ENCODE measurements at places on chromosomes 12 and 14.

- no peak for DNase-seq
These were observed 1186.2 kb downstream of the BCL11B start for GRCh38 chr14:98085751-98086150.

DNA sequence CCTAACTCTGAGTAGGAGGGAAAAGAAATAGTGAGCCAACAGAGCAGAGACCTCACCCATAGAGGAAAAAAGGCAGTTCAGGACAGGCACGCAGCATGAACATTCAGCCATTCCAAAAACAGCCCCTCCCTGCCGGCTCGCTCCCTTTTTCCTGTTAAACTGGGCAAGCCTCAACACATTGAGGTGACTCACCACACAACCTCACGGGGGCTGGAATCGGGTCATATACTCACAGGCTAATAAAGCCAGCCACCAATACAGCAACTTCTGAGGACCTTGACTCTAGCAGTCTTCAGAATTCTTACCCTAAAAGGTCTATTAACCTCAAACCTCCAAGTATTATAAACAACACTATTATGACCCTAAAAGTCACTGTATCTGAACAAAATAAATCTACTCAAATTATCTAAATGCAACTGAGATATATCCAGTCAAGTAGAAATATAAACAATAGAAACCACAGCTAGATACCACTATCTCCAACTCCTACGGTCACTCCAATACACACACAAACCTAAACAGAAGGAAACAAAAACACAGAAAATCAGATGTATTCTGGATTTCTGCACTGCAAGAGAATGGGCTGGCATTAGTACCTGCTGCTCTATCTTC lies 6.3 kb downstream of the YBX3 start:
- DNase-seq = no peak

DNA sequence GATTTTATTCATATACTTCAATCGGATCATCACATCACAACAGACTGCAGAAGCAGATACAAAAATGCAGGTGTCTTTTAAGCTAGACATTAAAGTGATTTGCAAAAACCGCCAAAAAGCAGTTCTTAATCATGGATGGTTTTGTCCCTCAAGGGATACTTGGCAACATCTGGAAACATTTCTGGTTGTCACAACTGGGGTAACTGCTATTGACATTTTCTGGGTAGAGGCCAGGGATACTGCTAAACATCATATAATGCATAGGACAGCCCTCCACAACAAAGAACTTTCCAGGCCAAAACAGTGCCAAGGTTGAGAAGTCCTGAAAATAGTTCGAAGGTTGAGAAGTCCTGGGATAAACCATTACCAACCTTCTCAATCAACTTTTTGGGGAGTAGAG lies 101.8 kb upstream of the BBS10 start:
- DNase-seq = no peak

DNA sequence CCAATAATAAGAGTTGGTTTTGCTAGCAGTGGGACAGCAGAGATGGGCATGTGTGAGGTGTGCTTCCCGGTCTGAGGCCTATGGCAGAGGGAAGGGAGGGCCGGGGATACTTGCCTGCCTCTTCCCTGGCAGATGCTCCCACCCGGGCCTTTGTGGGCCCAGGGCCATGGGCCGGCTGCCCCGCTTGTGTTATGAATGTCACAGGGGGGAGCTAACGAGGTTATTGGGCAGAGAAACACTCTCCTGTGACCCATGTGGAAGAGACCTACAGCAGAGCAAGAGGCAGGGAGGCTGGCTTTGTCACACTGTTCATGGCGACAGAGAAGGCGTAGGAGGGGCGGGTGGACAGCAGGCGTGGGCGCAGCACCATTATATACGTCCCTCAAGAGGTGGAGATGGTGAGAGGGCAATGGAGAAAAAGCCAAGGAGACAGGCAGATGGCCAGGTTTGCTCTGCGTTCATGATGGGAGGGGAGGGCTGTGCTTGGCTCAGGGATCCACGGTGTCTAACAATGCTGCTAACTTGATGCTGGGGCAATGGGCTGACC lies 13.3 kb downstream of the CCND2 start:
- no peak for DNase-seq

- DNase-seq = no peak
These were observed 8.1 kb downstream of the ATP2A2 start for GRCh38 chr12:110289044-110289710.

GRCh38 chr14:93347850-93348249 lies 868 bp downstream of the COX8C start:
- DNase-seq = no peak

- no peak for DNase-seq
These were observed 2.4 kb upstream of the KRT83 start for GRCh38 chr12:52323416-52324152.

GRCh38 chr12:70557583-70558191 lies 79.5 kb downstream of the PTPRB start:
- no peak for DNase-seq

DNA sequence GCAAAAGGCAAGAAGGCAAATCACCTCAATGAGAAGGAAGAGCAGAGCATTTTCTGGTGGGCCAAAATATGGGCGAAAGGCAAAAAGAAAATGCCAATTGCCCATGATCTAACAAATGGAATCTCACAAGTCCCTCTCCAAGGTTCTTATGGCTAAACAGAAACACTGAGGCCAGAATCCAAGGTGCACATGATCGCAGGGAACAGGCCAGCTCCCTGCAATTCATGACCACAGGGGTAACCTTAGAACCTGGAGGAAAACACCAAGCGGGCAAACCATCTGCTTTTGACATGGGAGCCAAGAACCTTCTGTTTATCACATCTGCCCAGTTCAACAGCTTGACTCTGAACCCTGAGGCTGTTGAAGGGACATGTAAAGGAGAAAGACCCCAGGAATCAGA lies 60.0 kb downstream of the NT5DC3 start:
- no peak for DNase-seq

DNA sequence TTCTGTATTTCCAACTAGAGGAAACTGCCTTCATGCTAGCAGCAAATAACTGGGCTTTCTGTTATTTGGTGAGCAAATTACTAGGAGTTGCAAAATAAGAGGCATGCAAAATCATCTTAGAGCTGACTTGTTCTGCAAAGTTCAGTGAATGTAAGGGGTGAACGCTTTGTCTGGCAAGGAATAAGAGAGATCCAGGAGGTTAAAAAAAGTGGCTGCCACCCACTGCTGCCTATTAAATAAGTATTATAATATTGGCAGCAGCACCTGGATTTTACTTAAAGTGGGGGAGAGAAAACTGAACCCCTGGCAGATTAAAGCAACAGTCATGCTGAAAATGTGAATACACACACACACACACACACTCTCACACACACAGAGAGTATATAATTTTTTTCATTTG lies 557.0 kb downstream of the FLRT2 start:
- DNase-seq = no peak

DNA sequence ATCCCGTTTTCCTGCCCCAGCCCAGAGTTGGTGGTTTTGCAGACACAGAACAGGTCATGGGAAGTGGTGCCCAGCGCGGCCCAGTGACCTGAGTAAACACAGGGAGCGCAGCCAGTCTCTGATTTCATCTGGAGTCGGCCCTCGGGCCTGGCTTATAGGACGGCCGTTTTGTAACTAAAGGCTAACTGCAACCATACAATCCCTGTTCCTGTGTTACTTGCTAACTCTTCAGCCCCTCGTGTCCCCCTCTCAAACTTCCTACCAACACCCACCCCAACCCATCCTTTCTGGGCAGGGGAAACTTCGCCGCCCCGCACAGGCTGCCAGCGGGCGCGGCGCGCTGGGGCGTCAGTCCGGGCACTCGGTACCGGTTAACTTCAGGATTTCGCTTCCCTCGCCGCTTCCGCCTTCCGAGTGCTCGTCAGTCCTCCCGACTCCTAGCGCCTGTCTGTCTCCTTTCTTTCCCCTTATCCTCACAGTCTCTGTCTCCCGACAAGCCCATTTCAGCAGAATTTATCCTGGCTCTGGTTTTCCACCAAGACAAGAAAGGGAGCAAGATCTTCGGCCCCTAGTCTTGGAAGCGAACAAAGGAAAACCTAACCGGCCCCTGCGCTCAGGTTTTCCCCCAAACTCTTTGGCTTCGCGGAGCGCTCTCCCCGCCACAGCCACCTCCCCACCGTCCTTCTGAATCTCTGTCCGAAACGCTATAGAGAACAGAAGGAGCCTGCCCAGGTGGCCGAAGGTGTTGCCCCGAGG lies 2.0 kb downstream of the SIX1 start:
- peak; percentile 49 for DNase-seq

DNA sequence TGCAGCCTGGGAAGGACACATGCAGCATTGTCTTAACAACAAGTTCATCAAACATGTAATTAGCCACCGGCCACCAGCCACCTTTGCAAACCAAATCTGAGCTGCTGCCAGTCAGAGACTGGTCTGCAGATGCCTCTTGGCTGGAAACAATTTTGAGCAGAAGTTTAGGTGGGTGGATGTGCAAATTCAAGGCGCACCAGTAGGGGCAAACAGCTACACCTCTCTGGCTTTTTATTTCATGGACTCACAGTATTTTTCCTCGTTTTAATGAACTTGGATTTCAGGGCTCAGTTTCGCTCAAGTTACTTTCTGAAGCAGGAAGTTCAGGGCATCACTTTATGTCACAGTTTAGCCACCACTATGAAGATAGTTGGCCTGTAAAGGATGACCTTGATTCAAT lies 94.3 kb downstream of the OTX2 start:
- DNase-seq = no peak

GRCh38 chr12:46559311-46559710 lies 186.7 kb upstream of the SLC38A2 start:
- no peak for DNase-seq

DNA sequence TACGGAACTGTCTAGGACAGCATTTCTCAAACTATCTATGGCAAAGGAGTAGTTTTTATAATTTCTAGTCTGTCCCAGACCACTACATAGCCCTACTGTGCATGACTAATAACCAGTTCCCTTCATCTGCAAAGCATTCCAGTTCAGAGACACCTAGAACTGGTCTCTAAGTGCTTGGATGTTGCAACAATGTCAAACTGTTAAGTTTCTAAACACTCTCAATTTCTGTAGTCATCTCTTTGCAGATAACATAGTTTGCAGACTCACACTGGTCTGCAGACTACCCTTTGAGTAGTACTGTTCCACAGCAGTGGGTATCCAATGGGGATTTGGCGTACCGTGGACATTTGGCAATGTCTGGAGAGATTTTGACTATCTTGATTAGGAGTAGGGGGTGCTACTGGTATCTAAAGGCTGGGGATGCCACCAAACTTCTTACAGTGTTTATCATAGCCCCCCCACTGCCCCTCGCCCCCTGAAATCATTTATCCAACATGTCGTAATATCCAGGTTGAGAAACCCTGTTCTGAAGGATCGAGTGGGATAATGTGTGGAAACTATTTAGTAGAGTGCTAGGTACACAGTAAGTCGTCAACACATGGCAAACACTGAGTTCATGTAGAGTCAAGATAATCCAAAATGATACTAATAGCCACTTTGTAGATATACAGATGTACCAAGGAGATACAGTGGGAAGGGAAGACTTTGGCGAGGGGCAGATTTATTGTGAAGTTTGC lies 1.7 kb downstream of the C12orf76 start:
- DNase-seq = no peak

- DNase-seq = peak; percentile 43
These were observed 98.2 kb downstream of the SNAPC1 start for GRCh38 chr14:61860294-61860918.

- DNase-seq = no peak
These were observed 6.5 kb upstream of the LGALS3 start for GRCh38 chr14:55122440-55122986.

- no peak for DNase-seq
These were observed 64.7 kb upstream of the CISTR start for GRCh38 chr12:53816360-53817020.

GRCh38 chr12:176321-177181 lies 37.4 kb downstream of the SLC6A12 start:
- DNase-seq = no peak

Data from NCI-H1092 treated with DMSO at 0.1 percent for 48 hours (cell line).